ENCODE measurements at places on chromosomes 7 and 10.

GRCh38 chr10:82887488-82887887 is 1012.5 kb downstream of the NRG3 start:
- peak; percentile 2 for DNase-seq

GRCh38 chr7:46011059-46011458 is 90.0 kb upstream of the IGFBP3 start:
- DNase-seq = no peak

- DNase-seq = peak; percentile 89
Observed at GRCh38 chr7:28106321-28106829, 74.2 kb downstream of the JAZF1 start.

DNA sequence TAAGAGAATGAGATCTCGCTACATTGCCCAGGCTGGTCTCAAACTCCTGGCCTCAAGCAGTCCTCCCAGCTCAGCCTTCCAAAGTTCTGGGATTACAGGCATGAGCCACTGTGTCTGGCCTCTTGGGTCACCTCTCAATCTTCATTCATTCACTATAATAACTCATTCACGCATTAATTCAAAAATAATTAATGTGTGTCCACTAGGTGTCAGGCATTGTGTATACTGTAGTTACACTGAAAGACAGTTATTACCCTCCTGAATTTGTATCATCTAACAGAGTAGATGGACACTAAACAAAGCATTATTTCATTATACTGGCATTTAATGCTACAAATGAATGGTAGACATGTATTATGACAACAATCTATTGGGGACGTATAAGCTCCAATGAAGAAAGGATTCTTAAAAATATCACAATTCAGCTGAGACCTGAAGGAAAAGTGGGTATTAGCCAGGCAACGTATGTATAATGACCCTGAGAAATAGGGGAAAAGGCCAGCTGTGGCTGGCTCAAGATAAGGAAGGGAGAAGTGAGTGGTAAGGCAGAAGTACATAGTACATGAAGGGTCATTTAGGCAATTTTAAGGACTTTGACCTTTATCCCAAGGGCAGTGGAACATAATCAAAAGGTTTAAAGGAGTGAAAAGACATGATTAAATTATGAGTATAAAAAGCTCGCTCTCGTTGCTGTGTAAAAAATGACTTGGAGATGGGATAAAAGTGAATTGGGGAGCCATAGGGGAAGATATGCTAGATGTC is 150.7 kb downstream of the BTAF1 start:
- no peak for DNase-seq

GRCh38 chr10:69452676-69453415 is 1.6 kb downstream of the TSPAN15 start:
- DNase-seq = no peak

GRCh38 chr10:127942811-127943210 is 35.9 kb downstream of the PTPRE start:
- DNase-seq = no peak

DNA sequence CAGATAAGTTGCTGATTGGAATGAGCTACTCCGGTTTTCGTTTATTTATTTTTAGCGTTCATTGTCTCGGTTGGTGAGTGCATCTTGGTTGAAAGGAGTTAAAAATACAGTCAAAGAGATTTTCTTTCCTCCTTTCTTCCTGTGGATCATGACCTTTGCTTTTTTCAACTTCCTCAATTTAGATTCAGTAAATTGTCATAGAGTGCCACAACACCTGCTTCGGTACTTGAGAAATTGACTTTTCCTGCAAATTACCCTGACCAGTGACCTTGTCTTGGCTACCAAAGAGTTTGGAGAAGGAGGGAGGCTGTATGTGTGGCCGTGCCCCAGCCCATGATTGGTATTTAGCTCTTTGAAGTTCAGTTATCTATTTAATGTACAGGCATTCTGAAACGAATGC is 128.7 kb downstream of the FAM204A start:
- DNase-seq = no peak

- no peak for DNase-seq
Observed at GRCh38 chr7:95095259-95095965, 188.0 kb downstream of the PPP1R9A start.

- DNase-seq = no peak
Observed at GRCh38 chr10:84204122-84204521, 9.8 kb downstream of the CDHR1 start.

GRCh38 chr10:76542307-76542930 is 1095.2 kb downstream of the KCNMA1 start:
- DNase-seq = no peak

- DNase-seq = no peak
Observed at GRCh38 chr10:71761541-71762113, 11.7 kb downstream of the VSIR start.

DNA sequence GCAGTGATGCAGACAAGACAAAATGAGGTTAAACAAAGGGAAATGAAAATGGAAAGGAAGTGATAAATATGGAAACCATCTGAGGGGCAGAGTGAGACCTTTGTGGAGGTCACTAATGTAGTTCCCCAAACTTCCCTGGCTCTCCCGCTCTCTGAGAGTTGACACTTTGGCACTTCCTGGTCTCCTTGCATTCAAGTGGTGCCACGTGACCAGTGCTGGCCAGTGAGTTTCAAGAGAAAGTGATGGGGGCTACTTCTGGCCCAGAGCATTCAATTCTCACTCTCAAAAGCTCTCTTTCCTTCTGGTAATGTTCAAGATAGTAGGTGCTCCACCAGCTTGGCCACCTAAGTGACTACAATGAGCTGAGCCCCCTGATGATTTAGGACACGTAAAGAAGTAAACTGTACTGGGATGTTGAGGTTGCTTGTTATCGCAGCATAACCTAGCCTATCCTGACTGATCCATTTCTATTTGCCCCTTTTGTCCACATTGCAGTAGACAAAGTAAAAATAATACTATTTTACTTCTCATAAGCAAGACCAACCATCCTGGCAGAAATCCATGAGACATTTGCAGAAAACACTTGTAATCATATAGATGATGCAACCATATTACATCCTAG is 242.0 kb upstream of the YAE1 start:
- DNase-seq = no peak

DNA sequence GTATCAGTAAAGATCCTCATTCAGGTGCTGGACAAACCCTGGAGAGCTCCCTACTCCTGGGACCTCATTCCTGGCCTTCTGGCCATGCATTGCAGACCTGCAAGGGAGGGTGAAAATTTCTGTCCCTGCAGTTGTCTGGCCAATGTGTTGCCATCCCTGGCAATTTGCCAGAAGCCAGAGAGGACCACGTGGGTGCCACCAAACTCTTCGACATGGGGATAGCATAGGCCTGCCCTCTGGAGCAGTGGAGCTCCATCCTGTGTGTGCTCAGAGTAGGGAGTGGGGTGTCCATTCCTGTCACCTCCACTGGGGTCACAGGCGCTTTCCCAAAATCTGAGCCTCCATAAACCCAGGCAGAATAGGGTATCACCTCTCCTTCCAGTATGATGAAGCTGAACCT is 31.2 kb downstream of the DMBT1 start:
- no peak for DNase-seq

- peak; percentile 84 for DNase-seq
Observed at GRCh38 chr7:99472561-99473314, at the start of gene ZNF789. TSS of gene ZNF789 (plus strand) at chr7:99472890. CDS start at chr7:99476457, 3,567 bp downstream.

GRCh38 chr10:132021504-132022143 is 39.9 kb upstream of the BNIP3 start:
- no peak for DNase-seq

- DNase-seq = no peak
Observed at GRCh38 chr10:111392910-111393309, 316.1 kb downstream of the ADRA2A start.

GRCh38 chr7:74324531-74325209 is 35.5 kb downstream of the CLIP2 start:
- no peak for DNase-seq

DNA sequence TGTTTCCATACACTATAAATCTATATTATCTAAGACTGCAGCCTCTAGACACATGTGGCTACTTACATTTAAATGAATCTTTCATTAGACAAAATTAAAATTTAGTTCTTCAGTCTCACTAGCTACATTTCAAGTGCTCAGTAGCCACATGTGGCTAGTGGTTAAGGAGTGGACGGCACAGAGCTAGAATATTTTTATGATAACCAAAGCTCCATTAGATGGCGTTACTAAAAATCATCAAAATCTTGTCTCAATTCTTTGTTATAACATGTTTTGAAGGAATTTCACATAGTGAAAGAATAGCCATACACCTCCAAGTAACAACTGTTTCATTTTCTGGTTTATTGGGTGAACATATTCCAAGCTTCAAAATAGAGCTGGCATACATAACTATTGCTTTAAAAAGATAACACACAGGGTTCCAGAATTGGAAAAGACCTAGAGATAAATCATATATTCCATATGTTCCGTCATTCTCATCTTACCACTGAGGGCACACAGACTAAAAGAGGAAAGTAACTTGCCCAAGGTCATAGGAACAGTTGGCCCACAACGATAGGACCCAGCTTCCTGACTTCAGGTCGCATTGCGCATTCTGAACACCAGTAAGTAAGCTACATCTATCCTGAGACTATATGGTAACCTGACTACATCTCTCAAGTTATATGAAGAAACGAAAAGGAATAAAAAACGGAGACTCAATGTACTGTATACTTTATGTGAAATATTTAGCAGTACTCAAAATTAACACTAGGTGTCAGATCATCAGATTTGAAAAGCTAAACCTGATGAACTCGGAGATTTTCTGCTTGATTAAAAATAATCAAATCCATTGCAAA is 66.6 kb downstream of the CAV1 start:
- DNase-seq = no peak

- no peak for DNase-seq
Observed at GRCh38 chr10:17871036-17871435, 61.9 kb downstream of the MRC1 start.

DNA sequence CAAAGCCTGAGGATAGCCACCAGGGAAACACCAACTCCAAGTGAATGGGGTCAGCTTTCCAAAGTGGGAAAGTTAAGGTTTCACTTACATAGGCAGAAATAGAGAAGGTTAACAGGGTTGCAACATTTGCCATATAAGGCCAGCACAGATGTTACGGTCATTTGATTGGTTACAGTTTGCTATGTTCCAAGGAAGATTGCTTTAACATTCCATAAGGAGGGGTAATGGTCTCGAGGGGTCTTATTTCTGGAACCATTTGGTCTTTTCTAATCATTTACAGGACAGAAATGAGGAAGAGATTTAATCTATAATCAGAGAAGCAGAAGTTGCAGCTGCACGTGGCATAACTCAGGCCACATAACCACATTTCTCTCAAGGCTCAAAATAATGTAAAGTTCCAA is 679.4 kb upstream of the C7orf33 start:
- DNase-seq = no peak

DNA sequence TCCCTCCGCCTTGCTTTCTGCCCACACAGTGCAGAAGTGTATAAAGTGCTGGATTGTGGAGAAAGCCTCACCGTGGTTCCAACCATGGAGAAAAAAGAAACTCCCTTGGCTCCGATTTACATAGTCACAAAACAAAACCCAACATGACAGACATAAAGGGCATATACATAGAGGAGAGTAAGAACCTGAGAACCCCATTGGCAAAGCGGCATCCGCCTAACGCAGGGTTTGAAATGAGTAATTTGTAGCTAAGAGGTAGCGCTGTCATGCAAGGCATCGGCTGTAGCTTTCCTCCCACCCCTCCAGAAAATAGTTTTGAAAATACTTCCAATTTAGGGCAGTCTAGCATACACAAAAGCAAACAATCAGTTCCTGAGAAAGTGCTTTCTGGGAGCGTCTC is 126.0 kb upstream of the NRBF2 start:
- no peak for DNase-seq

- no peak for DNase-seq
Observed at GRCh38 chr7:43242628-43243255, 130.3 kb downstream of the HECW1 start.

DNA sequence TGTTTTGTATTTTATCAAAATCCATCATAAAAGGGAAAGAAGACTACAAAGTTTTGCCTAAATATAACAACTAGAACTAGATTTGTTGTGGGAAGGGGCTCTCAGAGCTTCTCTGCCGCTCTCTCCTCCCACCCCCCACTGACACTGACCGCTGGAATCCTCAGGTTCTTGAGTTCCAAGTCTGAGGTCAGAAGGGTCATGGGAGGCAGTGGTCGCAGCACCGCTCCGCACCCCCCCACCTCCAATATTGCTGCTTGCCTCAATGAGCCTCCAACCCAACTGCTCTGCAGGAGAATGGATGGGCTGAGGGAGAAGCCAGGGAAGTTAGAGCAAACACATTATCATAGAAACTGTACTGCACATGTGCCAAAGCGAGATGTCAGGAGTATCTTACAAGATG is 359.4 kb downstream of the GRID1 start:
- no peak for DNase-seq

- DNase-seq = no peak
Observed at GRCh38 chr10:61028861-61029361, 84.9 kb upstream of the RHOBTB1 start.

GRCh38 chr10:87794285-87794684 is 23.7 kb downstream of the ATAD1 start:
- no peak for DNase-seq

DNA sequence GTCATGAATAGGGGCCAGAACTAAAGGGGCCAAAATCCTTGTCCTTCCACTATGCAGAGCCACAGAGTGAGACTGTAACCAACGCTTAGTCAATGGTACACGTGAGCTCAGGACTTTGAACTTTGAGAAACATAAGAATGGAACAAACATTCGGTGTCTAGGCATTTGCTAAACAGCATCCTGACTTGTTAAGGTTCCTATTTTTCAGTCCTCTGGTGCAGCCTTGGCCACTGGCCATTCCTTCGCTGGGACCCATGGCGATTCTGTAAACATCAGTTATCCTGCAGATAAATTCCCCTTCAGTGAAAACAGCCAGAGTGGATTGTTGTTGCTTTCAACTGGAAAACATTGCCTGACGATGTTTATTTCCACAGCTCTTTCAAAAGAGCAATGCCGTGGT is 266.8 kb downstream of the SORCS1 start:
- no peak for DNase-seq

- no peak for DNase-seq
Observed at GRCh38 chr10:132395704-132396493, 1.1 kb upstream of the PWWP2B start.

DNA sequence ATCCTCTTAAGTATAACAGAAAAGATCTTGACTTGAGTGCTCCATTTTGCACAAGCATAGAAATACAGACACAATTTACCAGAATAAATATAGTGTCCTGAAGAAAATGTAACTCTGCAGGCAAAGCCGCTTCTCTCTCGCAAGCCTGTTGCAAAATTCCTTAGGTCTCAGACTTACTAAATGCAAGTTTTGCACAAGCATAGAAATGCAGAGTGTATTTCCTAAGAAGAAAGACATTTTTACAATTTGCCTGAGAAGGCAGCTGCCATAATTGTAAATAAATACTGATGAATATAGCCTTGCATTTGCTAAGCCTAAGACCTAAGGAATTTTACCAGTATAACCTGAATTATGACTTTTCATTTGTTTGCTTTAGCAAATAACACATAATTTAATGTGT is 67.1 kb downstream of the AGMO start:
- DNase-seq = no peak

DNA sequence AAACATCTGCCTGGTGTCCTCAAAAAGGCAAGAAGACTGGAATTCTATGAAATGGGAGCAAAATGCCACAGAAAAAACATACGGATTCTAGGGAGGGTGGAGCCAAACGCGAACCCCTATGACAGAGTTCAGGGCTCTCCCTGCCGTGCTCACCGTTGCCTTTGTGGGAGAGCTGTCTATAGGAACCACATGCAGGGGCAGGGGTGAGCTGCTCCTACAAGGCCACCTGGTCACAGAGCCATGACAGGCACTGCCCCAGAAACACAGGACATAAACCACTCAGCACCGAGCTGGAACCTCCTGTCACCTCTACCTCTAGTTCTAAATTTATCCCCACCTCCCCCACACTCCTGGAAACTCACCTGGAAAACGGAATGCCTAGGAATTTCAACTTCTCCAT is 155.1 kb upstream of the ZNF32 start:
- DNase-seq = no peak
